ENCODE measurements at places on chromosomes 13 and 19. TPM values are rescaled to one million over a fixed set of nuclear protein-coding genes. Genes with fewer than 3 reads are reported as not detected.

DNA sequence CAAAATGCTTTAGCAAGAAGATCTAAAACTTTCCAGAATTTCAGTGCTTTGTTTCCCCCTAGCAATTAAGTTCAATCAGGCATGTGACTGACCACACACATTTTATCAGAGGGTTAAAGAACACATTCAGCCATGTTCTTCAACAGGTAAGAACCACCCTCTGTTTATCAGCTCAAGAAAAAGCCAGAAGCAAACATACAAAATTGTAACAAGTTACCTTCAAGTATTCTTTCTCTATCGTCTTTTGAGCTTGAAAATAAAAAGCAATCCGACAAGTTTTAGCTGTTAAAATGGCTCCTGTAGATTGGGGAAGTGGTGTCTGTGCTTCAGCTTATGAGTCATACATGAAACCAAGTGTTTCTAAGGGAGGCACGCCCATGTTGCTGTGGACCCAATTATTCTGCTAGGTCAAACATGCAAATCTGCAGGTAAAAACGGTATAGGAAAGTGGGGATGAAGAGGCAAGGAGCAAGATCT is at the start of gene ELF1:
TSS of gene ELF1 (minus strand) at position 306 of the 477 bp plus-strand sequence. CDS start 37,262 bp downstream, outside the sequence.
- DNase-seq: no peak
- H3K27me3 ChIP-seq: no peaks in the 10 kb centered on the region
- H3K36me3 ChIP-seq: no peaks in the 10 kb centered on the region
- H3K4me1 ChIP-seq: peaks cover 17% of the 10 kb centered on the region

Gene RGS9BP
- not detected for total RNA-seq

Gene DNAAF3
- not detected for total RNA-seq

DNA sequence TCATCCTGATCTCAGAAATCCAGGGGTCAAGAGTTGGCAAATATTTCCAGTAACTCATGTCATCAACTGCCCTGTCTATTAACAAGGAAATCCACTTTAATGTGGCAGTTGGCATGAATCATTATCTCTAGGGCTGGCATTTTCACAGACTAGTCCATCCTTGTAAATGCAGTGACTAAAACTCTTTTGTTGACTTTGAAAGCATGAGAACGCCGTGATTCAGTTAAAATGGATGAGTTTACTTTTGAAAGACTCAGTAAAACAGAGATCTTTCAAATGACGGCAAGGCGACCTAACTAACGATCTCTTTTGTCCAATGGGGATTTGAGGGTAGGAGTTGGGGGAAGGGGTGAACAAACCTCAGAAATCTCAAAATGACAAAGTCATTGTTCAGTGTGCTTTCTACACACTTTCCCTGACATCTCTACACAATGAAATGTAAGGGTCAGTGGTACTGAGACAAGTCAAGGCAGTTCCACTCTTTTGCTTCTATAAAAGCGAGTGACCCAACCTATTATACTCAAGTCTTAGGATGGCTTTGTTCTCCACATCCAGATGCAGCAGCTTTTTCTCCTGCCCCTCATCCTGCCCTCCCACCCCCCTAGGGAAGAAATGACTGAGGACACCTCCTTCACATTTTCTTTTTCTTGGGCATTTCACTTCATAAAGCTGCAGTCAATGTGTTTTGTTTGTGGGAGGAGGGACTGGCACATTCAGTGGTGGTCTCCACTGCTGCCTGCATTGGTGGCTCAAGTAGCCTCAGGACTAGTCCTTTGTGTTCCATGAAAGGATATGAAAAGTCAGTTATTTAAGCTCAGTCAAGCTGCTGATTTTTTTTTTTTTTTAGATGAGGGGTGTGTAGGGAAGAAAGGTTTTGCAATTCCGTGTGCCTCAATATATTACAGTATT is 200.5 kb downstream of the ABCC4 start:
- no peaks in the 10 kb centered on the region for H3K36me3 ChIP-seq
- no peak overlapping the region for H3K4me3 ChIP-seq
- H3K27ac ChIP-seq: no peak overlapping the region
- DNase-seq: no peak

DNA sequence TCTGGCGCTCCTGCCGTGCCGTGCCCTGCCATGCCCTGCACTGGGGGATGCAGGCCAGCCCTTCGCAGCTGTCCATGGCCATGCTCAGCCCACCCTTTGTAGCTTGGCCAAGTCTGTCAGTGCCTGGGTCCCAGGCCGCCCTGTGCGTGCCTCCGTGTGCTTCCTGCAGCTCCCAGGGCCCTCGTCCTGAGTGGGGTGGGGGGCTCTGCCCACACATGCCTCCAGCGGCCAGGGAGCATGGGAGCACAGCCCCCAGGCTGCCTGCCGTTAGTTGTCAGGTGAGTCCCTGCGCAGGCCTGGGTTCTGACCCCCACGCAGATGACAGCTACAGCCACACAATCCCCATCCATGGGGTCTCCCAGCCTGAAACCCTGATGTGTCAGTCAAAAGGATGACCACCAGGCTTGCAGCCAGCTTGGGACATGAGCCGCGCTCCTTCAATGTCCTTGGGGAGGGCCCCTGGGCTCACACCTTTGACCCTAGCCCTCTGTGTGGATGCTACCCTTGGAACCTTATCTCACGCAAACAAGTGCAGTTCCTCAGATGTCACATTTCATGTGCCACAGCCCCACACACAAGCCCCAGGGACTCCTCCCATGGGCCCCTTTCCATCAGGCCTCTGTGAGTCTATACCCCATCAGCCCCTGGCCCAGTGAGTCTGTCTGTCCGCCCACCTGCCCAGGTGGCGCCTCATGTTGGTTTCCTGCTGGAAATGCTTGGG is 24.5 kb downstream of the TMED1 start:
- H3K4me1 ChIP-seq: peaks cover 11% of the 10 kb centered on the region
- H3K27ac ChIP-seq: no peak overlapping the region
- no peak overlapping the region for H3K4me3 ChIP-seq
- DNase-seq: no peak
- no peaks in the 10 kb centered on the region for H3K27me3 ChIP-seq

DNA sequence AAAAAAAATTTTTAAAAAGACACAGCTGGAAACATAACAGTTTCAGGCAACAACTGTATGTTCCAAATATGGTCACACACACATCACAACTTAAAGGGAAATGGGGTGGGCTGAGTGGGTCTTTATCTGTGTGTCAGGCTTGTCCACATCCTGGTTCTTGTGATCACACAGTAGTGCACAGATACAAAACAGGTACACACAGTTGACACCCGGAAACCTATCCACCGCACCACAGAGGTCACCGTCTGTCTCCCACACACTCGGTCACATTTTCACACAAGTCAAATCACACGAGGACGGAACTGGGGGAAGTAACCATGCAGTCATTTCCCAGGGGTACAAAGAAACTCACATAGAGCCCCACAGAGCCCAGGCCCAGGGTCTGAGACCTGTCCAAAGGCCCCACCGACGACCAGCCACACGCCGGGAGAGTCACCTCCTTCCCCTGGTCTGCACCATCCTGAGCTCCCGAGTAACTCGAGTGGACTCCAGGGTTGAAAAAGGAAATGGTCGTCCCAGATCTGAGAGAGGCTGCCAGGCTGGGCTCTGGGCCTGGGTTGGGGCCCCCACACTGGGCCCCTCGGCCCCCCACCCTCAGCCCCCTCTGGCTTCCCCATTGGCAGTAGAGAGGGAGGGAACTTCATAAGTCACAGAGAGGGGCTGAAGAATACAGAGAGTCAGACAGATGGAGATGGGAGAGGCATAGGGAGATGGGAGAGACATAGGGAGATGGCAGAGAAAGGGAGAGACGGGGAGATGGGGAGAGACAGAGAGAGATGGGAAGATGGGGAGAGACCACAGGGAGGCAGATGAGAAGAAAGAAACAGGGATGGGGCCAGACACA is 1.3 kb upstream of the PPAN start:
- DNase-seq: no peak
- peaks cover 6% of the 10 kb centered on the region for H3K4me1 ChIP-seq
- H3K4me3 ChIP-seq: no peak overlapping the region
- no peak overlapping the region for H3K27ac ChIP-seq

DNA sequence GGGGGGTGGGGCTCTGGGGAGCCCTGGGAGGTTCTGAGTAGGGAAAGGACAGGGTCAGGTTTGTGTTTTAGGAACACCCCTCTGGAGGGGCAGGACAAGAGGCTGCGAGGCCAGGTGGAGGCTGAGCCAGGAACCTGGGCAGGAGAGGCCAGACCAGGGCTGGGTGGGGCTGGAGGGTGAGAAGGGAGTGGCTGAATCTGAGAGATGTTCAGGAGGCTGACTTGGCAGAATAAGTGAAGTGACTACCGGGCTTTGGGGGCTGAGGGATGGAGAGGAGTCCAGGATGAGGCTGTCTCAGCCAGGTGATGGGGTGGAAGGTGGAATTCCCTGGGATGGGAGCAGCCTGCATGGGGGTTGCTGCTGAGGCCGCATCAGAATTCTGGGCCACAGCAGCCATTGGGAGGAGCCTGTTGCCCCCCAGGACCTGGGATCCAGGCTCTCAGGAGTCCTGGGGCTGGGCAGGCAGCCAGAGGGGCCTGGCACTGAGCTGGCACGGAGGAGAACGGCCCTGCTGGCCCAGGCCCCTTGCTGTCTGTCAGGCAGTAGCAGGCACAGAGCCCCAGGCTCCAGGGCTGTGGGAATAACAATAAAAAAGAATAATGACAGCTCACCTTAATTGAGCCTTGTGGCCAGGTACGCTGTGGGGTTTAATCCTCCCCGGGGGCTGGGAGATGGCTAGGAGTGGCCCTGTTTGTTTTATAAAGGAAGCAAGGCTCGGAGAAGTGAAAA is 3.3 kb downstream of the PPP5C start:
- H3K36me3 ChIP-seq: peaks cover 10% of the 10 kb centered on the region
- H3K27me3 ChIP-seq: no peaks in the 10 kb centered on the region
- H3K4me3 ChIP-seq: peak overlapping the region; percentile 16

Gene C19orf67
- not detected for total RNA-seq

DNA sequence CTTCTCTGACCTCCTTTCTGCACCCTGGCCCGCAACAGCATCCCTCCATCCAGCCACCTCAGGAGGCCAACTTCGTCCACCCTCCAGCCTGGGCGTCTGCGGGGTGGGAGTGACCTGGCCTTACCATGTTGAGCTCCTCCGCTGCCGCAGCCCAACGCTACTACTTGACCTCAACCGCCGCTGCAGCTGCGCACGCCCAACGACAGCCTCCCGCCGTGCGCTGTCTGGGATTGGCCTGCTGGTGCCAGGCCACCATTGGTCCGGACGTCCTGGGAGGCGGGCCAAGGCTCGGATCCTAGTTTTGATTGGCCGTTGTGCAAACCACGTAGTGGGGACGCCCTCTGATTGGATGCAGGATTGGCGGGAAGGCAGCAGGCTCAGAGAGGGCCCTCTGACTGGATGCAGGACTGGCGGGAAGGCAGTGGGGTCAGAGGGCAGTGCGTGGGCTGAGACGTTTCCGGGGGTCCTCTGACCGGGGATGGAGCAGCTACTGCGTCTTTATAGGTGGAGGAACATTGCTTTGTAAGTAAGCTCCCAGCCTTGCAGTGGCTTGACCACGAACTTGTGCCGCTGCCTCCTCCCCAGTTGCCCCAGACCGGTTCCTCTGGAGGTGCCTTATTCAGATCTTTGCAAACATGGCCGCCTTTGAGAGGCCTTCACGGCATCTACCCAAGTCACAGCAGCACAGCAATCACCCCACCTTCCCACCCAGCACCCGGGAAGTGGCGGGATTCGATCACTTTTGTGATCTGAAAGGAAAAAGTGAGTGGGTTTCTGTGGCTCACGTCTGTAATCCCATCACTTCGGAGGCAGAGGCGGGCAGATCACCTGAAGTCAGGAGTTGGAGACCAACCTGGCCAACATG is at the start of gene TUBA3C:
TSS of gene TUBA3C (minus strand) at position 204 of the 865 bp plus-strand sequence. CDS start at position 127, 77 bp downstream.
- H3K4me3 ChIP-seq: no peak within 1 kb of the TSS
- H3K4me1 ChIP-seq: no peaks in the 10 kb centered on the region
- H3K27me3 ChIP-seq: no peaks in the 10 kb centered on the region
- DNase-seq: no peak

DNA sequence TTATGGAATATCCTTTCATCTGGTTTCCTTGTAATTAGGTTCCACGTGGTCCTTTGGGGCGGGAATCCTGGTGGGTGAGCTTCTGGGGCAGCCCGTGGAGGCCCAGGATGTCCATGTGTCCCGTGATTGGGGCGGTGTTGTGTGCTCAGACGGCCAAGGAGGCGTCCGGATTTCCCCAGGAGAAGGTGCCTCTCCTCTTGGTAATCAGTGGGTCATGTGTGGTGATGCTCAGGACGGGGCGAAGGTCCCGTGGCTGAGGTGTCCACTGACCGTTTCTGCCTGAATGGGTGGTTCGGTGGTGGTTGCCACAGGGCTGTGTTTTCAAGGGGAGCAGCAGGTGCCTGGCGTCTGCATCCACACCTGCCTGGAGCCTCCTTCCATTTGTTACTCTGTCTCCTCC is 52.2 kb upstream of the F7 start:
- H3K4me1 ChIP-seq: peaks cover 25% of the 10 kb centered on the region
- no peak overlapping the region for H3K27ac ChIP-seq
- no peaks in the 10 kb centered on the region for H3K27me3 ChIP-seq
- DNase-seq: no peak
- H3K4me3 ChIP-seq: no peak overlapping the region

Gene MFSD12
- 85.6 TPM for total RNA-seq

Gene SEMA6B
- total RNA-seq: 17.4 TPM

- no peaks in the 10 kb centered on the region for H3K27me3 ChIP-seq
- no peaks in the 10 kb centered on the region for H3K36me3 ChIP-seq
- H3K4me1 ChIP-seq: no peaks in the 10 kb centered on the region
- no peak overlapping the region for H3K4me3 ChIP-seq
- DNase-seq: no peak
Measured at GRCh38 chr19:29579308-29579910, 26.7 kb upstream of the POP4 start.

- no peak overlapping the region for H3K4me3 ChIP-seq
- H3K27ac ChIP-seq: no peak overlapping the region
- peaks cover 10% of the 10 kb centered on the region for H3K4me1 ChIP-seq
- peaks cover 8% of the 10 kb centered on the region for H3K27me3 ChIP-seq
Measured at GRCh38 chr19:41937525-41938468, 9.5 kb upstream of the ERFL start.

Gene ECSIT
- 40.4 TPM for total RNA-seq

GRCh38 chr13:102310691-102311418 is 91.0 kb downstream of the FGF14 start:
- peaks cover 13% of the 10 kb centered on the region for H3K4me1 ChIP-seq
- no peak overlapping the region for H3K27ac ChIP-seq
- H3K4me3 ChIP-seq: no peak overlapping the region
- no peak for DNase-seq

Gene MAN2B1
- total RNA-seq: 111 TPM

Gene LYPD3
- total RNA-seq: not detected

Gene TMEM86B
- total RNA-seq: 2.4 TPM

DNA sequence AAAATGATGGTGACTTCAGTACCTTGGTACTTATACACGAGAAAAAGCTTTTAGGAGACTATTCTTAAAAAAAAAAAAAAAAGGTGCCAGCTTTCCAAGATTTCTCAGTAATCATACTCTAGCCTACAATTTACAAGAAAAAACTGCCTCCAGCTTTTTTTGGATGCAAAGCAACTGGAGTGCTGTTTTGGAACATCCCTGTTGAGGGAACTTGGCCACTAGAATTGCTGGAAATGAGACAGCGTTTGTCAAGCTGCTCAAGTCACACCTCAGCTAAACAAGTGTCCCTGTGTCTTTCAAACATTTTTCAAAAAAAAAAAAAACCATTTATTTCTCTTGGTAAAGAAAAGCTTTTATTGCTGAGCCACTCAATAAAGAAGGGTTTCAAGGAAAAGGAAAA is 413.1 kb upstream of the ARGLU1 start:
- peak overlapping the region; percentile 16 for H3K27ac ChIP-seq
- H3K4me3 ChIP-seq: peak overlapping the region; percentile 56
- no peak for DNase-seq
- H3K27me3 ChIP-seq: no peaks in the 10 kb centered on the region

Measured in thoracic aorta (tissue), 2 donors.